ENCODE measurements at places on chromosomes 13 and 19.
A peak's percentile ranks its signal among the peaks of the same experiment; 100 is the strongest.

GRCh38 chr13:108226184-108226583 is 8.0 kb downstream of the ABHD13 start:
- DNase-seq, result peak; percentile 57

DNA sequence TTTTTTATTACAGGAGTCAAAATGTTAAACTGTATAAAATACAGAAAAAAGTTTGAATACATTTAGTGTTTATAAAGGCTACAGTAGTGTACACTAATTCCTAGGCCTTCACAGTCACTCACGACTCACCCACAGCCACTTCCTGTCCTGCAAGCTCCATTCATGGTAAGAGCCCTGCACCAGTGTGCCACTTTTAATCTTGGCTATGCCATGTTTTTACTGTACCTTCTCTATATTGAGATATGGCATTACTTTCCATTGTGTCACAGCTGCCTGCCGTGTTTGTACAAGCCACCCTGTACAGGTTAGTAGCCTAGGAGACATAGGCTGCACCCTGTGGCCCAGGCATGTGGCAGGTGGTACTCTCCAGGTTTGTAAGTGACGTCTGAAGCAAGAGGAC is 32.1 kb downstream of the C1QTNF9 start:
- peak; percentile 9 for DNase-seq

DNA sequence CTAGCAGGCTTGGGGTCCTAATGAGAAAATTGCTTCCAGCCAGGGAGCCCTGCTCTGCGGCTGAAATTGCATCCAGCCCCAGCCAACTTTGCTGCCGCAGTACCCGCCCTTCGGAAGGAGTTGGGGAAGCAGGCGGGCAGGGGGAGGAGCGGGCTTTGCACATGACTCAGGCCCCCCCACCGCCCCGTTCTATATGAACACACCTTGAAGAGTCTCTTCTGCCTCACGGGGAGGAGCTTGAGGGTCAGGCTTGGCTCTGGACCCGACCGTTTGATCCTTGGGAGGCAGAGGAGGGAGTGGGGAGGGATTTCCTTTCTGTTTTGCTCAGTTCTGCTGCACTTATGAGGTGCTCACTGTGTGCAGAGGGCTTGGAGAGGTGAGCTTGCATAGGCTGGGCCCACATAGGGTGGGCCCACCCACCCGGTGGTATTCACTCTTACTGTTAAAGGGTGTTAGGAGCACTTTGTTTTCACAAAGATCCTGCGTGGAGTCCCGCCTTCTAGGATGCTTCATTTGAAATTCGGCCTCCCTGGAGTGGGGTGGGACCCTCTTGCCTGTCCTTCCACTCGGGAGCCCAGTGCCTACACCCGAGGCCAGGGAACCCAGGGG is 46.5 kb downstream of the LYL1 start:
- DNase-seq, result no peak

GRCh38 chr19:28523619-28524018 is 689.3 kb downstream of the UQCRFS1 start:
- peak; percentile 26 for DNase-seq

- peak; percentile 54 for DNase-seq
Observed at GRCh38 chr13:23579072-23579895, 9.1 kb downstream of the TNFRSF19 start.

DNA sequence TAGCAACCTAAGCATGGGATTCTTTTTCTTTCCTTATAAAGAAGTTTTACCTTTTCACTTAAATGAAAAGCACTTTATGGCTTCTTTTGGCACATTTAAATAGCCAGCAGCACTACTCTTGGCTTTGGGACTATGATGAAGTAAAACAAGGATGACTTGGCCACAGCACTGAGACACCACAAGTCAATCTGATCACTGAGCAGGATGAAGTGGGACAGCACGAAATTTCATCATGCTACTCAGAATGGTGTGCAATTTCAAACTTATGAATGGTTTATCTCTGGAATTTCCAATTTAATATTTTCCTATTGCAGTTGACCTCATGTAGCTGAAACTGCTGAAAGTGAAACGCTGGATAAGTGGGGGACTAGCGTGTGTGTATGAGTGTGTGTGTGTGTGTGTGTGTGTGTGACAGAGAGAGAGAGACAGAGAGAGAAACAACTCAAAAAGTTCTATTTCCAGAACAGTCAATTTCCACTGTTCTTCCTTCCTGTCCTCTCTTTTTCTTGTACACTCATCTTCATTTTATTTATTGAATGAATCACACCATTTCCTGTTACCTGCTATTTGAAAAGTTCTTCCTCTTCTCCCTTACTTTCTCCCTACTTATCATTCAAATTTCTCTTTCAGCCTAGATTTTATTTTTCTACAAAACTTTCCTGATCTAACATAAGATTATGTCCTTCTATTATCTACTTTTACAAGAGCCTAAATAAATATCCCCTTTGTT is 414.2 kb upstream of the MIR17HG start:
- no peak for DNase-seq

DNA sequence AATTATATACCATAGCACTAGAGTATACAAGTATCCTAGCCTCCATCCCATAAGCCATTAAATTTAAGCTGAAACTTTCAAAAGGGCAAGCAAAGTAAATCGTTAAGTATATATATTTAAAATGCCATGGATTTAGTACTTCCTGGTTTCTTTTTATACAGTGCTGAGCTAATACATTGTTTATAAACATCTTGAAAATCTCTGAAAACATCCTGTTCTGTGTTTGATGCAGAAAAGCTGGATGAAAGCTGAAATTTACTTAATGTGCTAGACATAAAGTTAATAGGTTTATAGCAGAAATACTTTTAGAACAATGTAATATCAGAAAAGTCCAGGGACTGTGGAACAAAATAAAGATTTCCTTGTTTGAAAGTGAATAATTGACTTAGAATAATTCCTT is 875.4 kb downstream of the SLITRK6 start:
- DNase-seq, result no peak

GRCh38 chr19:52959613-52960295 is 2.9 kb downstream of the ZNF816 start:
- no peak for DNase-seq

- no peak for DNase-seq
Observed at GRCh38 chr13:51894239-51894638, 32.5 kb downstream of the CCDC70 start.

- no peak for DNase-seq
Observed at GRCh38 chr19:5655412-5655811, 24.9 kb downstream of the MICOS13 start.

DNA sequence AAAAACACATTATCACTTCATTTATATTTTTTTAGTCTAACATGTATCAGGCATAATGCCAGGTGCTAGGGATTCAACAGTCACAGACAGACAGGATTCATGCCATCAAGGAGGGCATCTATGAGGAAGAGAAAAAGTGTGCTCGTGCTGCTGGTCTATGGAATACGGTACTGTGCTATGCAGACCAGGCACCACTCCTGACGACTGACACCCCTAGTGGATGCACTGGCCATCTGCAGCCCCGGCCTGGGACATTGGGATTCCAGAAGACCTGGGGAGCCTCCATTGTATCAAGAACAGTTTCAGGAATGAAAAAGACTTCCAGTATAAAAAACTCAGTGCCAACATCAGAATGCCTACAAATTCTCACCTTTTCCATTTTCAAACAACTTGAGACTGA is 94.0 kb downstream of the KLF12 start:
- DNase-seq, result no peak

- no peak for DNase-seq
Observed at GRCh38 chr13:33644581-33645543, 173.1 kb upstream of the RFC3 start.

DNA sequence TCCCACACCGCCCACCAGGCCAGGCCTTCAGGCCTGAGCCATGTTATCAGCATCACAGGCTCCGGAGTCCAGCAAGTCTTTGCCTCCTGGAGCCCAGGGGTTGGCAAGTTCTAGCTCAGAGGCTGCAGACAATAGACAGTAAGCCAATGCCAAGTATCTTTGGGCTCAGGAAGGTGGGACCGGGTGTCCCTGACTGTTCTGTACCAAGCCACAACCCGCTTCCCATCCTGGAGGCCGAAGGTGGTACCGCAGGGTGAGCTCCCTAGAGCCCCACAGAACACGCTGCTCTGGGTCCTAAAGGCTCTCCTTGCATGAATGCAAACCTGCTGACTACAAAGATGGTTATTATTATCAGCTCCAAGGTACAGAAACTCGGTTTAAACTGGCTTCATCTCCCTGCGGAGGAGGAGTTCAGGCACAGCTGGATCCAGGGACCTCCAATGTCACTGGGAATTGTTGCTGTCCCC is 5.5 kb upstream of the FSTL3 start:
- DNase-seq, result no peak

DNA sequence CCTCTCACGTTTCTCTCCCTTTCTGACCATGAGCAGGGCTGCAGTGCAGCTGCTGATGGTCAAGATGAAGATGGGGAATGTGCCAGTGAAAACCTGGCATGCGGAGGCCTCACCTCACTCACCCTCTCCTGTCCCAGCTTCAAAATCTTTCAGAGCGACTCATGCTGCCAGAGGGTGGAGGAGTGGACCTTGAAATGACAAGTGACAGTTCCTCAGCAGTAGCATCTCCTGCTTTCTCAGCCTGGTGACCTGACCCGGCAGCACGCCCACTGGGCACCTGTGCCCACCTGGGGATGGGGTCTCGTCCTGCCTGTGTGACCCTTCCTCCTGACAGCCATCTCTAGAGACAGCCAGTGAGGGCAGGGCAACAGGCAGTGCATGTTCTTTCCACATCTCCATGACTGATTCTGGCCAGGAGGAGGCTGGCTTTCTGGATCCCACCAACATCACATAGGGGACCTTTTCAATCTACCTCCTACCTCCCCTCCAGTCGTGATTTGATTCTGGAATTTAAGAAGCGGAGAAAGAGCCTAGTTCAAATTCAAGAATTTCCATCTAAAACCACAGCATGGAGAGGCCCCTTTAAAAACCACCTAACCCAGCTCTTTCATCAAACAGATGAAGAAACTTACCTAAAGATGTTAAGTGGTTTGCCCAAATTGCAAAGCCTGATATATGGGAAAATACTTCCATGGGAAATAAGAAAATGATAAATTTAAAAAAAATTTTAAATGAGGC is 45.8 kb downstream of the RFX2 start:
- no peak for DNase-seq

- DNase-seq, result no peak
Observed at GRCh38 chr13:113397608-113398425, 33.9 kb upstream of the GRTP1 start.

DNA sequence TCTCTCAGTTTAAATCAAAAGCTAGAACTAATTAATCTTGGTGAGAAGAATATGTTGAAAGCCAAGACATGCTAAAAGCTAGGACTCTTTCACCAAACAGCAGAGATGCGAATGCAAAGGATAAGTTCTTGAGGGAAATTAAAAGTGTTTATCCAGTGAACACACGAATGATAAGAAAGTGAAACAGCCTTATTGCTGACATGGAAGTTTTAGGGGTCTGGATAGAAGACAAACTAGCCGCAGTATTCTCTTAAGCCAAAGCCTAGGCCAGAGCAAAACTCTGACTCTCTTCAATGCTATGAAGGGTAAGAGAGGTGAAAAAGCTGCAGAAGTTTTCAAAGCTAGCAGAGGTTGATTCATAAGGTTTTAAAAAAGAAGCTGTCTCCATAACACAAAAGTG is 103.0 kb downstream of the UFM1 start:
- no peak for DNase-seq

DNA sequence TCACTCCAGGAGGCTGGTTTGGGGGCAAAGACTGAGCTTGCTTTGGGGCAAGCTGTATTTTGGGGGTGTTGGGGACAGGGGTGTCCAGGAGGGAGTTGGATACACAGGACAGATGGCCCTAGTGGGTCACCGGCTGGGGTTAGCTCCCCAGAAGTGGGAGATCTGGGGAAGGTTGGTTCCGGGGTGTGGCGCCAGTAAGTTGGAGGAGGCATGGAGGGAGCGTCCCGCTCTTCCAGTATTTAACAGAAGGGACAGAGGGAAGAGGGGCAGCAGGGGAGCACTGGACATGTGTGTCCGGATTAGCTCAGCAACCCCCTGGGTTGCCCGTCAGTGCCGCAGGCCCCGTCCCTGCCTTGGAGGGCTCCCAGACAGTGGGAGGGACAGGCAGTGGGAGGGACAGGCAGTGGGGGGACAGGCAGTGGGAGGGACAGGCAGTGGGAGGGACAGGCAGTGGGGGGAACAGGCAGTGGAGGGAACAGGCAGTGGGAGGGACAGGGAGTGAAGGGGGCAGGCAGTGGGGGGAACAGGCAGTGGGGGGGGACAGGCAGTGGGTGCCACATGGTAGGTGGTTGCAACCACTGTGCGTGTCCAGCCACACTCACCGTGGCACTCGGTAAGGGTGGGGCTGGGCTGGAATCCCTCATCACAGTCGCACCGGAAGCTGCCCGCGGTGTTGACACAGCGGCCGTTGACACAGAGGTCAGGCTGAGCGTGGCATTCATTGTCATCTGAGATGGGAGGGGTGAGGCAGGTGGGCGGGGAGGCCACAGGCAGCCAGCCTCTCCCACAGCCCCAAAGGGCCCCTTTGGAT is 33.2 kb downstream of the CCL25 start:
- DNase-seq, result peak; percentile 49

DNA sequence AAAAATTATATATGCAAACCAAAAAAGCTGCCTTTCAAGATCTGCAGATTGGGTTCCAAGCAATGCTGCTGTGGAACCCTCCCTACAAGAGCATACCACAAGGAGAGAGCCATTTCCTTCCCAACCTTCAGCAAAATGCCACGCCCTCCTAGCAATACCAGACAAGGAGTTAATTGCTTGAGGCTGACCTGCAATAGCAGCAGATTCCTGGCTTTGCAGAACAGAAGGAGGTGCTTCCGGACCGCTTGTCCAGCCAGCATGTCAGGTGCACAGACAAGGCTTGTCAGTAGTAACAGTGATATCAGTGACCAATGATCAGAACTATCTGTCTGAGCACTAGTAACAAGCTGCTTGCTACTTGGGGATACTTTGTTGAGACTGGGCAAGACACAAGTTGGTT is 301.6 kb downstream of the FGF14 start:
- no peak for DNase-seq

Measured in NCI-H774 (cell line).